Lower leg skin (tissue), 4 donors: ENCODE measurements at places on chromosomes 11 and 22. TPM values are rescaled to one million over a fixed set of nuclear protein-coding genes. Genes with fewer than 3 reads are reported as not detected.

Gene LRRN4CL
- 11.6 TPM for total RNA-seq

GRCh38 chr22:39935612-39936011, 24.6 kb upstream of the TMA7B start:
- no peak for DNase-seq

Gene MYH9
- total RNA-seq = 286 TPM

Gene OR6A2
- not detected for total RNA-seq

GRCh38 chr11:44315947-44316658, 6.2 kb upstream of the ALX4 start:
- no peak for DNase-seq
